ENCODE measurements at places on chromosomes 4 and X. TPM values are rescaled to one million over a fixed set of nuclear protein-coding genes. Genes with fewer than 3 reads are reported as not detected.

Gene CSAG3
- not detected for total RNA-seq

Gene AREG
- 14.6 TPM for total RNA-seq

Gene MGARP
- 0.75 TPM for total RNA-seq

Gene MAGEA2B
- not detected for total RNA-seq

Gene FANCB
- 1.2 TPM for total RNA-seq

Gene ABCG2
- total RNA-seq, result 21.7 TPM

Gene TKTL1
- total RNA-seq, result not detected

- DNase-seq, result no peak
Measured at GRCh38 chrX:133888984-133889383, 96.4 kb downstream of the GPC3 start.

DNA sequence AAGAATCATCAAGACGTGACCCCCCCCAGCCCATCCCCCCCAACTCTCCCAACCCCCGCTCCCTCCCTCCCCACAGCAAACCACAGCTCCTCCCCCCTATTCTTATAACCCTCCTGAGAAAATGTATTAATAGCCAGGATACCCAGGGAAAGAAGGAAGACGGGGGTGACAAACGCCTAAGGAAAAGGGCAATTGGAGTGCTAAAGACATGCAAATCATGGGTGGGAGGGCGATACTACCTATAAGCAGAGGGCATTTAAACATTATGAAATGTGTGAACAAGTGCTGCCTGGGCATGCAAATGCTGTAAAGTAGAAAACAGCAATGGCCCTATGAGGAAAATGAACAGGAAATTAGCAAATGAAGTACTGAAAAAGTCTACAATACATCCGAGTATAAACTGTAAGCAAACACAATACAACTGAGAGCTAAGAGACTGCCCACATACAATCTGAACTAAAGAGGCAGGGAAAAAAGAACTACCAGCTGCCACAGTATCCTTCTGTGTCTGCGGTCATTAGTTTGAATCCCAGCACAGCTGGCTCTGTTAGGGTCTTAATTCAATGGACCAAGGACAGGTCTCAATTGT is 2.4 kb downstream of the CXXC4 start:
- no peak for DNase-seq

GRCh38 chr4:148893095-148893494 is 450.9 kb upstream of the NR3C2 start:
- DNase-seq, result no peak

DNA sequence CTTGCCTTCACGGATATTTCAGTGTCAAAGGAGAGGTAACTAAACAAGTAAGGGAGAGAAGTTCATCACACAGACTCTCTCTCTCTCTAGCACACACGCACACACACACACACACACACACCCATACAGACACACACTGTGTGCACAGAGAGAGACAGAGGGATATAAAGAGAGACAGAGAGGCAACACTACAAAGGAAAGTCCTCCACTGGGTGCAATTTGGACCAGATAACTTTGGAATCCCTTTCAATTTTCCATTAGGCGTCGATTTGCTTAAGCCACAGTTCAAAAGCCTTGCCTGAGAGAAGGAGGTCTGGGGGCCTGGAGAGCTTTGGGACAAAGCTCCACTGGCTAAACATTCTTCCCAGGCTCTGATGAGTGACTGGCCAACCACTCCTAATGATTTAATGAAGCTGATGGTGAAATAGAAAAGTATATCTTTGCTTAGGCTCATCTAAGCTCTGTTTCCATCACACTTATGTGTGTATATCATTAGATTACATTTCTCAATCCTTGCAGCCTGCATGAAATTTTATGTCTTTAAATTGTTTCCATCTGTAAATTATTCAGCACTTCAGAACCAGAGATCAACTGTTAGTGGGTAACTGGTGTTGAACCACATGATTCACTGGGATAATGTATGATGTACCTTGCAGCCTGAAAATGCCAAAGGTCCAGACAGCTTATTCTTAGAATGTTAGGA is 180.8 kb downstream of the MAGEB17 start:
- no peak for DNase-seq

DNA sequence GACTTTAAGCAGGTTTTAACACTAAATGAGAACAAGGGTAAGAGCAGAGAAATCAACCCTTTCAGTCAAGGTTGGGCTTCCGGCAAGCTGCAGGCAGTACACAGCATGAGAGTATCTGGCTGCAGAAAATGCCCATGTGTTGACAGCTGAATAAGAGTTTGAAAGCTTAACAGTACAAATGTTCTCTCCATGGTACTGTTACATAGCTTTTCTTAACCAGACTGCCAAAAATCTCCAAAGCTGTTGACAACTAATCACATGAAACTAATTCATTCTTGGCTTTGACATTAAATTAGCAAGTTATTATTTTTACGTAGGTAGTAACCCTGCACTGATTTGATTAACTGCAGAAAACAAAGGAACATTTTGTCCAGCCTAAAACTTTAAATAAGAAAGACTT is 153.5 kb downstream of the SLC10A7 start:
- no peak for DNase-seq

DNA sequence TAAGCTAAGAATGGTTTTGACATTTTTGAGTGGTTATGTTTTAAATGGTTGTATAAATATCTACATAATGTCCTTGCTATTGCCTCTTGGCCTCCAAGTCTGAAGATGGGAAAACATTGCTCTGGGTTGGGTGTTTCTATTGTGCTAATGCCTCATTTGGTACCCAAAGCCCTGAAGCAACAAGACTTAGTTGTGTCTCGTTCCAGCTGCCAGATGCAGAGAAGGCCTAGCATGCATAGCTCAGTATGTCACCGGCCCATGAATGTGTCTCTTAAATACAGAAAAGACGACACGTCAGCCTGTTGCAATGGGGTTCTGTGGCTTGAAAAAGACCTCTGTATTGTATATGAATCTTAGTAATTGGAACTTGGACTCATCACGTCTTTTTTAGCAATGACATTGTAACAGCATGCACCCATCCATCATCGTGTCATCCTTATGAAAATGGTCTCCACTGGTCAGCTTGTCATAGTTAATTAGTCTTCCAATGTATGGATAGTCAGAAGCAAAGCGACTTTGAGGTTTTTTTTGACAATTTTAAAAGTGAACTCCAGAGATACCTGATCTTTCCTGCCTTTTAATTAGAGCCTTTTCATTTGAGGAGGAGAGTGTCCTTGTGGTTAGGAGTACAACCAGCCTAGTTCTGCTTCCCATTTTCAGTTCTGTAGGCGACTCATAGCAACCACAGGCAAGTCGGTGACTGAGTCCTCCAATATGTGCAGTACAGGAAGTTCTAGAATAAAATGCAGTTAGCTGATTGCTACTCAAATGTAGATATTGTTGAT is 126.4 kb upstream of the GATB start:
- no peak for DNase-seq

GRCh38 chr4:73844345-73844744 is 7.9 kb downstream of the CXCL6 start:
- no peak for DNase-seq

DNA sequence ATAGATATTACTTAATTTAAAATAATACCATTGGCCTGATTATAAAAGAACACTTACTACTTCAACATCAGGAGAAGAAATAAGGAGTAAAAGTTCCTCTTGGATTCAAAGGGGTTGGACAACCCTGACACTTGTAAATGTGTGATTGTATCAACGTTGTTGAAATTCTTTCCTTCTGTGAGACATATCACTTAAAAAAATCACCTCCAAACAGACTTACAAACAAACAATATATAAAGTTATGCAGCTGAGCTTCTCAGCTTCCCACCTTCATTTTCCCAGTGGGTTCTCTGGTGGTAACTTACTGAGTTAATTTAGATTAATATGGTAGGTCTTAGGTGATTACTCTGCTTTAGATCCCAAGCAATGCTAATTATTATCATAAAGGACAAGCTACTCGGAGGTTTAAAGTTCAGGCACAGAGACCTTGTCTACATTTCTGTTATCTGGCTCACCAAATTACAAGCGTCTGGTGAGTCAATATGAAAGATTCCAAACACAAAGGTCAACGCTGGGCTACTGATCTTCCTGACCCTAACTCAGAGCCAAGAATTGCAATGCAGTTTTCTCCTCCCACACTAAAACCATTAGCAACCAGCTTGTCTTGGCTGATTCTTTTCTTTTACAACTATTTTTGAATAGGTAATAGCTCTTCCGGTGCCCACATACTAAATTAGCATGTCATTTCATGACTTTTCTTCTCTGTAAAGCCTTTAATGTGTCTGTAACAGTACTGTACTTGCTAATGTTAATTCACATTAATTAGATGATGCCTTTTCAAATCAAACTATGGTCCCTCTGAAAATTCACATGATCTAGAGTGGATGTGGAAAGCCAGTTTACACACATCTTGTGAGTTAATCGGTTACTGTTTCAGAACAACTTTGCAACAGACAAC is 157.6 kb downstream of the RASL11B start:
- DNase-seq, result no peak

GRCh38 chr4:124936427-124936826 is 223.9 kb upstream of the ANKRD50 start:
- DNase-seq, result no peak

GRCh38 chr4:140756319-140757231 is at the start of gene TBC1D9:
Gene TBC1D9 (minus strand): TSS chr4:140756385. CDS start chr4:140756045, 340 bp downstream.
- peak; percentile 92 for DNase-seq

GRCh38 chr4:137819964-137820383 is 287.7 kb upstream of the PCDH18 start:
- no peak for DNase-seq

Data from upper lobe of right lung (tissue), 1 donor.